ENCODE measurements at places on chromosomes 6 and 20.

GRCh38 chr20:58713801-58714339 is 21.3 kb downstream of the NPEPL1 start:
- DNase-seq, result no peak

- no peak for DNase-seq
Measured at GRCh38 chr6:131631625-131632289, 3.7 kb upstream of the MED23 start.

GRCh38 chr20:32124916-32125454 is 15.5 kb downstream of the TM9SF4 start:
- DNase-seq, result no peak

DNA sequence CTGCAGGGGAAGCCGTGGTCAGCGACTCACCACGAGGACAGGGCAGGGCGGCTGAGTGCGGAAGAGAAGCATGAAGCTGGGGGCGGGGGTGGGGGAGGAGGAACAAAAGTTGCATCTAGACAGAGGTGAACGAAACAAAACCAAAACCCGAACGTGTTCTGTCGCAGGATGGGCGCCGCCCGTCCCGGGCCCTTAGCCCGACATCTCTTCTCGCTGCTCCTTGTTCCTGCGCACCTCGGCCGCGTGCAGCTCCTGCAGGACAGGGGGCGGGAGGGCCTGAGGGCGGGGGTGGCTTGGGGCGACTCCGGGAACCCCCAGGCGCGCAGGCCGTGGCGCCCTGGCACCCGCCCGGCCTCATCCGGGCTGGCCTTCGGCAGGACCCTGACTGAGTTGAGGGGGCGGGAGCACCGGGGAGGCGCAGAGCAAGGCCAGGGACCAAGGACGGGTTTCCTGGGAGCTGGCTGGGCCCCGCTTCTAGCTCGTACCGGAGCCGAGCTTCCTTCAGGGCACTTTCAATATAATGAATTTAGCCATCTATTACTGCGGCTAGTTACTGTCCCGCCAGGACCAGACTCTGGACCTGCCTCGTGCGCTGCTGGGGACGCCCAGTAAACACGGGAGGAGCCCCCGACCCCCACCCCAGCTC is 12.0 kb downstream of the STMN3 start:
- peak; percentile 80 for DNase-seq

- no peak for DNase-seq
Measured at GRCh38 chr20:7742479-7742878, 197.8 kb downstream of the HAO1 start.

DNA sequence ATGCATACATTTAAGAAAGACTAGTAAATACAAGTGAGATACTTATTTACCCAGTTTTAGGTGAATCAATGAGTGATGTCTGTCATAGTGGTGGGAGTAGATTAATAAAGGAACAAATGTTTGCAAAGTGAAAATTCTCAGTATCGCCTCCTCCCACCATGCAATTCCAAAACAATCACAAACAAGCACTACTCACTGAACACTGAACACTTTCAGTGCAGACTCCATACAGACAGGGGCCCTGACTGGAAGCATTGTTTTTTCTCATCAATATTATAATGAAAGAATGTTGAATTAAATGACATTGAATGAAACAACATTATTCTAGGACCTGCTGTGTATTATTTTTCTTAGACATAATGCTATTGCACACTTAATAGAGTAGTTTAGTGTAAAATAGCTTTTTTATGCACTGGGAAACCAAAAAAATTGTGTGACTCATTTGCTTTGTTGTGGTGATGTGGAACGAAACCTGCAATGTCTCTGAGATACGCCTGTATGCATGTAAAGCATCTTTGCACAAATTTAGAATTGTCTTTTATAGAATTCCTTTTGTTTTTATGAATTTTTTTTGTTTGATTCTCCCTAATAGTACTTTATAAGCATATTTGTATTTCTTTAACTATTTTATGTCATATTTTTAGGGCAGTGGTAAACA is 317.5 kb downstream of the UTRN start:
- DNase-seq, result no peak

DNA sequence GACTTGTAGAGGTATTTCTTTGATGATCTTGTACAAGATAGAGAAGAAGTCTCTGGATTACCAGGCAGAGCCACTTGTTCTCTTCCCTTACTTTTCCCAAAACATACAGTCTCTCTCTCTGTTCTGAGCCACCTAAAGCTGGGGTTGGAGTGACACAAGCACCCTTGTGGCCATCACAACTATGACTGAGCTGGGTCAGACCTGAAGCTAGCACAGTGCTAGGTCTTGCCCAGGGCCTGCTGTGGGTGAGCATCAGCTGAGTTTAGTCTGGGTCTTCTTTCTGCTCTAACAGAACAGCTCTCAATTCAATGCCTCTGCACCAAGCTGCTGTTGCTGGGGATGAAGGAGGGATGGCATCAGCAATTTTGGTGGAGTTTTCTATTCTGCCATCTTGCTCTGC is 110.2 kb downstream of the HTR1B start:
- DNase-seq, result no peak

DNA sequence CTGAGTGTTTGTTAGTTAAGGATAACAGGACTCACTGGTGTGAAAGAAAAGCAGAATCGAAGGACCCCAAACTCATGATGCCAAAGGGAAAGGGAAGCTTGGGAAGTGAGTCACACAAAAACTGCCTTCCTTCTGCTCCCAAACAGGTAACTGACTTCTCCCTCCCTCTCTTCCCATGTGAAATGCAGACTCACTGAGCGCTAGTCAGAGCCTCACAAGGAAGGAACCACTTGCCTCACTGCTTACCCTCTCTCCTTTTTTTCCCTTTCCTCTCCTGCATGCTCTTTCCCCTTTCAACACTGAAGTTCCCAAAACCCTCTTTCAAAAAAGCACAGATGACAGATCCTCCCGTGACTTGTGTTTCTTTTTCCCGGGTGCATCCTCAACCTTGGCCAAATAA is 56.4 kb downstream of the LYRM4 start:
- DNase-seq, result no peak

DNA sequence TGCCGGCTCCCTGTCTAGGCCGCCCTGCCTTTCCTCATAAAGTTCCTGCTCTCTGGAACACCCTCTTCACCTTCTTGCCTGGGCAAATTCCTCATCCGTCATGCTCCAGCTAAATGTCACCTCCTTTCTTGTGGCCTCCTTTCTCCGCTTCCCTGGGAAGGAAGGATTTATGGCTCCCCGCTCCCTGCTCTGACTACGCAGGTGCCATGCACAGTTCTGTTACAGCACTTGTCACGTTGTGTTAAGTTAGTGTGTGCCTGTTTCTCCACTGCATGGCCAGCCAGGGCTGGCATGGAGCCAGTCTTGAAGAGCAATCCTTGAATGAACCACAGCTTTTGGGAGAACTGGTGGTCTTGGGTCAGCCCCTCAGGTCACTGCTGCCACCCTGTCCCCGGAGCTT is 61.7 kb downstream of the CD40 start:
- no peak for DNase-seq

DNA sequence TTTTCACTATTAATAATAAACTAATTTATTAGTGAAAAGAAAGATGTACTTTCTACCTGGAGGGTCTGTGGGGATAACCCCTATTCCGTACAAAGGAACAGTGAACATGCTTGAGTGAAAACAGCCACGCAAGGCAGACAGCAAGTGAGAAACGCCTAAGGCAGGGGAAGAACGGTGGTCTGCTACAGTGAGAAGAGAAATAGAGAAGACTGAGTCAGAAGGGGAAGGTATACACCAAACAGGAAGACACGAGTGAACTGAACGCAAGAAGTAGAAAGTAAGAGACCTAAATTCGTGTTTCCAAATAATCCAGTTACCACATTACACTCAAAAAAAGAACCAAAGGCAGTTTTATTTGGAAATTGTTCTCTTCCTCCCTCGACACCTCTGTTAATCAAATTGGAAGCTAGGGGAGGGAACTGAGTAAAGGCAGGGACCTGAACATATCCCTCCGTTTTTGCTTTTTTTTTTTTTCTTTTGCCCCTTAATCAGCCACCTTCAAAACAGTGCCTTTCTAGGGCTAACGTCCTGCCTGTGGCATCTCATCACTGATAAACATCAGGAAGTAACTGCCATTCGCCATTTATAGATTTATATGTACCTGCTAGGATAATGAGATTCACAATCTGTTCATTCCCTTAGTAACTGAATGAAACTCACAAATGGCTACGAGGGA is 48.9 kb downstream of the ATXN1 start:
- DNase-seq, result no peak

DNA sequence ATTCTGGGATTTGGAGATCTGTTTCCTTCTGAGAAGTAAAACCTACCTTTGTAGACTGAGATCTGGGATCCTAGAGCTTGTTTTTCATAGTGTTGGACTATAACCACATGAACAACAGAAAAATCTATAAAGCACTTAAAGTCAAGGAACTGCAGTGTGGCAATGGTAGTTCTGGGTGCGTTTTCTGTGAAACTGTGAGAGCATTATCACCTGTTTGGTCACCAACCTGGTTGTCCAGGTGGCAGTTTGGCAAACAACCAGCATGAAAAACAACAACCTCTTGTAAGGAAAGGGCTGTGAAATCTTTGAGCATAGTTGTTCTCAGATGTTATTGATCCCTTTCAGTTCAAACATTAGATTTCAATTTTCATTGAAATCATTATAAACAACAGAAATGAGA is 215.8 kb upstream of the CITED2 start:
- no peak for DNase-seq

DNA sequence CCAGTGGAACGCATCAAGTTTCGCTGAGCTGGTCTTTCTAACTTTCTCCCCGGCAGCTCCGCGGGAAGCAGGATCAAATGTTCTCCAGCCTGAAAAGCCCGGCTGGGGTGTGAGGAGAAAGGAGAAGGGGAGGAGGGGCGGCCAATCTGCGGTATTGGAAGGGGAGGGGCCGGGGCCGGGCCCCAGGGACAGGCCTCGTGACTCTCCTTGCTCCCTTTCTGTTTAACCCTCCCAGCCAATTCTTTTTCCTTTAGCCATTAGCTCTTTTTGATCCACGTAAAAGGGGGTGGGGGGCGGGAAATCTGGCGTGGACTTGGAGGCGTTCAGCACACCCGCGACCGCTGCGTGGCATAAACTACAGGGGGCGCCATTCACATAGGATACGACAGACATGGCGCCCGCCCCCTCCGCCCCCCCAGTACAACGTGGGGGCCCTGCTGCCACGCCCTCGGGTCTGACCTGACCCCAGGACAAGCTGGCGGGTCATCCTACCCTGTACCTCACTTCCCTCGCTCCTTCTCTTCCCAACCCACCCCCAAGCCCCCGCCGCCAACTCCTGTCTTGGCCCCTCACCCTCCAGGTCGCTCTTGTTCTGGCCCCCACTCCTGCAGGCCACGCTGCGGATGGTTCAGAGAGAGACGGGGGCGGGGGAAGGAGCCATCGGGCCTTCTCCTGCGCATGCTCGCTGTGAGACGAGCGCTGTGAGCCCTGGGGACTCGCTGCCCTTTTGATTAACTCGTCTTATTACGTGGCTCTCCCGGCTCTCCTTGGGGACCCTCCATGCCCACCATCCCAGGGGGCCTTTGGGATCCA is 7.8 kb upstream of the MDGA1 start:
- DNase-seq, result peak; percentile 82

DNA sequence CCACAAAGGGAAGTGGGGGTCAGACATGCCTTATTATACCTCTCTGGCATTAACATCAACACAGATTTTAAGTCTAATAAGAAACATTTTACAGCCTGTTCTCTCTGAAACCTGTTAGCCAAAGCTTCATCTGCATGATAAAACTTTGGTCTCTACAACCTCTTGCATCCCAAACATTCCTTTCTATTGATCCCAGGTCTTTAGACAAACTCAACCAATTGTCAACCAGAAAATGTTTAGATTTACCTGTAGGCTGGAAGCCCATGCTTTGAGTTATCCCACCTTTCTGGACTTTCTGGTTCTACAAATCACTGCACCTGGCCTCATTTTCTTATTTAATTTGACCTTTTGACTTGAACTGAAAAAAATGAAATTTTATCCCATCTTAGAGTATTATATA is 20.8 kb downstream of the MCM8 start:
- DNase-seq, result no peak

DNA sequence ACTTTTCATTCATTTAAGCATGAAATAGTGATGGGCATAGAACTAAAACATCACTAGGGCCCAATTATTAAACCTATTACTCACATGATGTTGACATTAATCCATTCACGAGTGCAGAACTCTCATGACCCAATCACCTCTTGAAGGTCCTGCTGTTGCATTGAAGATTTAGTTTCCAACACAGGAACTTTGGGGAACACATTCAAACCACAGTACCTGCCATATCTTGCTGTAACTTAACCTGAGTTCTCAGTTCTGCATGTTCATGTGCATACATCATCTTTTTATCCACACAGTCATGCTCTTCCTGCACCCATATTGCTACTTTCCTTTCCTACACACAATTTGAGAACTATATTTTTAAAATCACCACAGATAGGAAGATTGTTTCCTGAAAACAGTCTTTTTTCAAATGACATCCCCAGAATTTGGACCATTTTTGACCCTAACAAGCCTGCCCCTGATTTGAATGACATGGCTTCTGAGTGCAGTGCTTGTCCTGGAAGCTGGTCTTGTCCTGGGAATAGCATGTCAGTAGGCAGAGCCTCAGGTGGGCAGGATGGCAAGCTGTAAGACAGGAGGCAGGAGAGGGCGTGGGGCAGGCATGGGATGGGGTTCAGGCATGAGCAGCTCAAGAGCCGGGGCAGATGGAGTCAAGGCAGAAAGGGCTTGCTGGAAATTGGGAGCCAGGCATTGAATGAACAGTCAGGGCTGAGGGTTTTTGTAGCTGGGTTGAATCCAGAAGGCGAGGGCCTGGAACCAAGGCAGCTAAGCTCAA is 49.2 kb upstream of the FOXC1 start:
- no peak for DNase-seq

Measured in right kidney (tissue), 9 donors.